GM10248 (cell line): ENCODE measurements at places on chromosomes 7 and 10.

DNA sequence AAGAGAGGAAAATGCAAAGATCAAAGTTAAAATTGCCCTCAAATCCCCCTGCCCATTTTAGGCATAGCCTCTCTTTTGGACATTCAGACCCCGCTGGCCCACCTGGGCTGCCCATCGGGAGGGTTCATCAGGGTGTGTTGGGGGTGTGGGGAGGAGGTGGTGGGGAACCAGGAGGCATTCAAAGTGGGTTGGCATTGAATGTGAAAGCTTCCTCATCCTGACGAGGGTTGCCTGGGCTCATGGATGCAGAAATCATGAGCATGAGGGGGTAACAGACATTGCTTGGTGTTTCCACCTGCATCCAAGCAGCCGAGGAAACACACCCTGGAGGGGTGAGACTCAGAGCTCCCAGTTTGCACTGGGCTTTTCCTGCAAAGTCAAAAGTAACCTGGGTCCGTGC is 20.6 kb downstream of the BTBD16 start:
- no peak for DNase-seq

DNA sequence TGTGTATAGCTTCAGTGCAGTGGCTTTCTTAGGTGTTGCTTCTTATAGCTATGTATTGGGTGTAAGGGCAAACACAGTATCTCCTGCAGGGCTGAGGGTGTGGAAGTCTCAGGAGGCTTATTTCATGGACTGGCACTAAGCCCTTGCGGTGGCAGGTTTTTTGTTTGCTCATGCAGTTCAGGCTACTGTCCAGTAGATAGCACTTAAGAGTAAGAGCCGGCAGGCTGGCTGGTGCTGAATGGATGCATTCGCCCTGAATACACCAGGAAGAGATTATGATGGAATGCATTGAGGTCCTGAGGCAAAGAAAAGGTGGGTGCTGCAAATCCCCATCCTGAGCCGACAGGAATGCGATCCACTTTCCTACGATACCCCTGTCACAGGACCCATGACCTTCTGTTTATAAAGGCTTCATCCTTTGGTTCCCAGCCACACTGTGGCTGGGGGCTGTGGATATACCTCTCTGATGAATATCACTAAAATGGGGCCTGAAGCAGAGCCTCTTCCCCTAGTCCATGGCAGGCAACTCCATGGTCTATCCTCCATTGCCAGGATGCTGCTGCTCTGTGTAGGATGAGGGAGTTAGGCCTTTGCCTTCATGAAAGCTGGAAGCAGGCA is 44.9 kb downstream of the ANXA8 start:
- DNase-seq = no peak

DNA sequence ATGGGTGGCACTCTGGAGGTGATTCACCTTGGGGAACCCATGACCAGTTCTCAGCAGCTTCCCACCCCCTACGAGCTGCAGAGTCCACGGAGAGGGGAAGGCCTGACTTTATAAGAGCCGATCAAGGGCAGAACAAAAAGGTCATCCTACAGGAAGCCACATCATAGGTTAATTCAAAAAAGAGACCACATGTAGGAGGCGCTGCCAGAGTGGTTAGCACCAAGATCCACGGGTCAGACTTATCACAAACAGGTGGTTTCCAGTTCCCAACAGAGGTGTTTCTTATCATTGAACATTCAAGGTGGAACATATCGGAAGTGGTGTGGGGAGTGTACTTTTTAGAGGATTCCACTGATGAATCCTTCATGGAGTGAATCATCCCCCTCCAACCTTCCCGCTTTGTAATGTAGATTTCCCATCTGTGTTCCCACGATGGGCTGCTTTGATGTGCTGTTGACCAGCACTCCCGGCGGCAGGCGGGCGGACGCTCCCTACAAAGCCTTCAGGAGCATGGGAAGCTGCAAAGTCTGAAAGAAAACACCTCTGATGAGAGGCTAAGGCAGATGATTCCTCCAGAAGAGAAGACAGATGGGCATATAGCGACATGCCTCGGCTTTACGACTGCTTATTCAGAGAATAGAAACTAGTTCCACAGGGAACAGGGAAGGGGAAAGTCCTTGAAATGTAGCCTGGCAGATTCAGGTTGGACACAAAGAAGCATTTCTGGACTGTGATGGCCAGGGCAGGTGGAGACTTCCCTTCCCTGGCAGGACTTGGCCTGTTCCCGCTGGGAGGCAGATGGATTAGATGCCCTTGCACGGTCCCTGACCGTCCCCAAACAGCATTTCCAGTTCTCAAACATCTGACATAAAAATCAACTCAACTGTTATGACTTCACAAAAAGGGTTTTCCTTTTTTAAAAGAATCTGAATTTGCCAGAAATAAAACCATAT is 66.5 kb downstream of the AFAP1L2 start:
- DNase-seq = peak; percentile 39

- peak; percentile 86 for DNase-seq
Observed at GRCh38 chr7:102279537-102280400, 6.9 kb upstream of the SH2B2 start.

DNA sequence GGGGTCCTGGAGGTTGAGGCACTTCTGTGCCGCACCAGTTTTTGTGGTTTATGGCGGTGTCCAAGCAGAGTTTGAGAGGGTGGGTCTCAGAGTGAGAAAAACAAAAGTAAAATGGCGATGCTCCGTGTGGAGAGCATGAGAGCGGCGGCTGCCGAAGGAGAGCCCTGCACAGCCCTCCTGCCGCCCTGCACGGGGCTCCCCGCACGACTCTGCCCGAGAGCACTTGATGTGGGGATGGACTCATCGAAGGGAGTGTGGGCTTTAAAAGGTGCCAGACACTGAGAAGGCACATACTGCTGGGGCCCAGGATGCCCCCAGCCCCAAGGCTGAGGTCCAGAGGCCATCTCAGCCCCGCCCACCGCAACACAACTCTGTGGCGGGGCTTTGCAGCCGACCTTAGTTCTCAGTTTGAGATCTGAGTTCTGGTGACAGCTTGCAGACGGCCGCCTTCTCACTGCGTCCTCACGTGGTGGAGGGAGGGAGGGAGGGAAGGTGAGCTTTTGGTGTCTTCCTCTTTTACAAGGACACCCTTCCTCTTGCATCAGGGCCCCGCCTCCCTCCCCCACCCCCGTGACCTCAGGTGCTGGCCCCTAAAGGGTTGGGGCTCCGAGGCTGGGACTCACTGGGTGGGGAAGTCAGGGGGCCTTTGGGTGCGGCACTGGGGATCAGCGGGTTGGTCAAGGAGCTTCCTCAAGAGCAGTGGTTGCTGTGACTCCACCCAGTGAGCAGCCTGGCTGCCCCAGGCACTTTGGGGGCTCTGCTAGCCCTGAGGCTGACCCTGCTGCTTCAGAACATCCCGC is 69.1 kb downstream of the NKX6-2 start:
- DNase-seq = no peak

GRCh38 chr7:2984091-2984490 is 59.6 kb downstream of the CARD11 start:
- no peak for DNase-seq

GRCh38 chr10:123496996-123497660 is 169.0 kb upstream of the GPR26 start:
- no peak for DNase-seq

DNA sequence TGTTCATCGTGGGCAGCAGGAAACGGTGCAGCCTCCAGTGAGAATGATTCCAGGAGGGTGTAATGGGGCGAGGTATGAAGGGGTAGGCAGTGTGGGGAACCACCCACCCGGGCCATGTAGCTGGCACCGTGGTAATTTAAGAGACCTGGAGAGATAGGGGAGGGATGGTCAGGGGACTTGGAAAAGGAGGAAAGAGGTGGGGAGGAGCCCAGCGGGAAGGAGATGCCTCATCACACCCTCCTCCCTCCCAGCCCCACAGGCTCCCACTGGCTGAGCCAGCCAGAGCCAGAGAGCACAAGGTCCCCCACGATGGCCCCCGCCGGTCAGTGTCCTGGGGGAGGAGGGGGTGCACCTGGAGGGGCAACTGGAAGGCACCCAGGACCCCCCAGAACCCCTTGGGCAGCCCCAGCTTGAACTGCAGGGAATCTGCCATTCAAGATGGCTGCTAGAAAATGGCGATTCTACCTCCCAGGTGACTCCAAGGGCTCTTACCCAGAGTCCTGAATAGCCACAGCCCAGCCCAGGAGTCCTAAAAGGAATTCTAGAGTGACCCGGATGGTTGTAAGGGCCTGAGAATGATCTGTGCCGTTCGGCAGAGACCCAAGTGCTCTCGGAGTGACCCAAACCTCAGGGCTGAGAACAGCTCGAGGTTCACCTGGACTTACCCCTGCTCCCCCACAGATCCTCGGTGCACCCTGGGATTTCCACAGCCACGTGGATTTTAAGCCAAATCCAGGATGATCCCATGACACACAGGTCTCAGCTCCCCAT is 28.8 kb downstream of the CALML3 start:
- DNase-seq = no peak

DNA sequence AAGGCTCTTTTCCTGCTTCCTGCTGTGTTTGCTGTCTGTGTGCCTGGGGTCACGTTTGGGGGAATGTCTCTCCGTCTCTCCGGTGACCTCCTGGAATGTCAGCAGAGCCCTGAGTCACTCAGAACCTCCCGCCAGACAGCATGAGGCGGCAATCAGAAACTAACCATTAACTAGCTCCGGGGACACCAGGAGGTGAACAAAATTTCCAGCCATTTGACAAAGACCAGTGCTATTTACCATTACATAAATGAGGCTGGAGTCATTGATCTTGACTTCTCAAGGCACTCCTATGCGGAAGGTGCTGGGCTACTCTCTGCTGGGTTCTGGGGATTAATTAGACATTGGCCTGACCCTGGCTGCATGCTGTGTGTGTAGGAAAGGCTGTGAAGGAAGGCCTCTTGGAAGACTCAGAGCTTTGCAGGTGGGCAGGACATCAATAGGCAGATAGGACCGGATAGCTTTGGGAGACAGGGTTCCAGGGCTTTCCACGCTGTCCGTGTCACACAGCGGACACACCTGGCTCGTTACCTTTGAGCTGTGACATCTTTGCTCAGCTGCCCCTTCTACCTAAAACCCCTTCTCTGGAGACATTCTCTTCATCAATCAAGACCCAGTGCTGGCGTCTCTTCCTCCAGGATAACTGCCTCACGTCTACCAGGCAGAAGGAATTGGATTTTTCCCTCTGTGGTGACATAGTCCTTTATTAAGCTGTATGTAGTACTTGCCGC is 77.0 kb downstream of the PFKFB3 start:
- DNase-seq = no peak

DNA sequence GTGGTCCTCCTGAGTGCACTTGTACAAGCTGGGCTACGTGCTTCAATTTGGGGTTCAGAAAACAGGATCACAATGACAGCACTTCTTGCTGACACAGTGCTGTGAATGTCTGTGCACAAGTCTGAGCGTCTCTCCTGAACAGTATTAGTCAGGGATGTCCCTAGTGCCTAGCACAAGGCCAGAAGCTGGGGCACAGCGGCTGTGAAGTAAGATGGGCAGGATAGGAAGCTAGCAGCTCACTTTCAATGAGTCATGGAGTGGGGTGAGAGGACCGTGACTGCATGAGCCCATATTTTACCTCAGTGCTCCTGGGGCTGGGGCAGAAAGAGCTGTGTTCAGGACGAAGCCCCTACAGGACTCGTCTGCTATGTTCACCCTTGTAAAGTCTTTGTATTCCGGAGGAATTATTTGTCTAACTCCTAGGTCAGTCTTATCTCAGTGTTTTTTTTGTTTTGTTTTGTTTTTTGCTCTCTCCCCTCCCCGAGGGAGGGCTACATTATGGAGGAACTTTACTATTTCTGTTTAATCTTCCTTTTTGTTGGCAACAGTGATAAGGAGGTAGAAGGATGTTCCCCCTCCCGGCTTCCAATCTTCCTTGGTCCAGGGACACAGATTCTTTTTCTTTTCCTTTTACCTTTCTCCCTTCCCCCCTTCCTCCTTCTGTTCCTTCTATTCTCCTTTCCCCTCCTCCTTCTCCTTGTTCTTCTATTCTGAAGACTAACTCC is 2.8 kb upstream of the LRMDA start:
- no peak for DNase-seq

DNA sequence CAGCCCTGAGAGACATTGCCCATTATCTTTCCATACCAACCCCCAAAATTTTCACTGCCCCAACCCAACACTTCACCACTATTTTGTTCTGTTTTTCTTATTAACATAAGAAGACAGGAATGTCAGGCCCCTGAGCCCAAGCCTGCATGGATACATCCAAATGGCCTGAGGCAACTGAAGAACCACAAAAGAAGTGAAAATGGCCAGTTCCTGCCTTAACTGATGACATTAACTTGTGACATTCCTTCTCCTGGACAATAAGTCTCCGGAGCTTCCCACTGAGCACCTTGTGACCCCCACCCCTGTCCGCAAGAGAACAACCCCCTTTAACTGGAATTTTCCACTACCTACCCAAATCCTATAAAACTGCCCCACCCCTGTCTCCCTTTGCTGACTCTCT is 1076.4 kb upstream of the GHITM start:
- no peak for DNase-seq

- DNase-seq = no peak
Observed at GRCh38 chr7:8161364-8161828, 100.6 kb downstream of the ICA1 start.

DNA sequence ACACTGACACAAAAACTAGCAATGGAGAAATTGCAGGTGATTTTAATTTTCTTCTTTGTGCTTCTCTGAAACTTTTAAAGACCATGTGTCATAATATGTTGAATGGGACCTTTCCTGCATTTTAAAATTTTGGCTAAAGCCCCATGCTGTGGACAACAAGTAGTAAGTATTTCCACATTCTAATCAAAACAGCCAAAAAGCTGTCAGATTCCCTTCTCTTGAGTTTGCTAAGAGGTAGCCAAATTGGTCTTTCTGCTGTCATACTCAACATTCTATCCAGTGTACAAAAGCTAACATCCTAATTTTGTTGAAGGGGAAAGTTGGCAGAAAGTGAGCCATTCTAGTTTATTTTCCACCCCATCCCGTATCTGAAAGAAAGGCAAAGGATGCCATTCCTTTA is 447.6 kb downstream of the TFEC start:
- DNase-seq = no peak

- DNase-seq = no peak
Observed at GRCh38 chr10:77588886-77589285, 48.7 kb downstream of the KCNMA1 start.

GRCh38 chr10:103648636-103649532 is 155.4 kb downstream of the NEURL1 start:
- no peak for DNase-seq

- no peak for DNase-seq
Observed at GRCh38 chr10:98382691-98383101, 32.3 kb downstream of the PYROXD2 start.

- no peak for DNase-seq
Observed at GRCh38 chr10:47139121-47139520, 160.9 kb upstream of the GDF10 start.

DNA sequence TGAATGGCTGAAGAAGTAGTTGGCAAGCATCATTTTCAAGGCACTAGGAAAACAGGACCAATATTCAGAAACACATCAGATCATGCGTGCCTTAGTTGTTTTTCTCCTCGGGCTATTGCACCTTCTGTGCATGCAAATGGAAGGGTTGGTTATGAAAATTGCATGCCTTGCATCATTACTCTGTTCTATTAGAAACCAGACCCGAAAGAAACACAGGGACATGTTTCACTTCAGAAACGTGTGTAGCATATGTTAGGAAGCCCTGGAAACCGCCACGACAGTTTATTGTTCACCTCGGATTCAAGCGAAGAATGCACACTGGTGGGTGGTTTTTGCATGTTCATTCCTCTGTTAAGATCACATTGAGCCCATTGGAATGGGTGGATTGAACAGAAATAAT is 214.7 kb downstream of the FRMD4A start:
- DNase-seq = no peak

- no peak for DNase-seq
Observed at GRCh38 chr10:62839590-62839989, 23.4 kb upstream of the EGR2 start.
